Anterior cingulate cortex (tissue), 58 donors: ENCODE measurements at places on chromosomes 5 and 9.

DNA sequence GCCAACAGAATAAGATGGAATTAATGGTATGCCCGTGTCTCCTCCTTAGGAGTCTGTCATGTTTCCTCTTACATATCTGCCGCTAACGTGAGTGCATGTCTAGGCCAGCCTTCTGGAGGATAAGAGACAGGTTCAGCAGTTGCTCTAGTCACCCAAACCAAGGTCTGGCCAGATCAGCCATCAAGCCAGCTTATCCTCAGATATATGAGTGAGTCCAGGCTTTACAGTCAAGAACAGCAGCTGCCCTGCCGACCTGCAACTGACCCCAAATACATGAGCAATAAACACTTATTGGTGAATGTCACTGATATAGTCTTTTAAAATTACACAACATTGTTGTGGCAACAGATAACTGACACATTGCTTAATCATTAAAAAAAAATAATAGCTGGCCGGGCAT is 123.5 kb downstream of the TSSK1B start:
- DNase-seq: no peak

- peak; percentile 84 for DNase-seq
Measured at GRCh38 chr9:94772639-94773303, 46.3 kb downstream of the AOPEP start.

- no peak for DNase-seq
Measured at GRCh38 chr5:39519079-39519478, 94.3 kb upstream of the DAB2 start.

GRCh38 chr9:123929177-123929869 is 603 bp downstream of the DENND1A start:
- no peak for DNase-seq

GRCh38 chr9:115880221-115880885 is 273.2 kb upstream of the PAPPA start:
- no peak for DNase-seq
